ENCODE measurements at places on chromosomes 4 and X. TPM values are rescaled to one million over a fixed set of nuclear protein-coding genes. Genes with fewer than 3 reads are reported as not detected.

Gene MAGEA4
- total RNA-seq: not detected

DNA sequence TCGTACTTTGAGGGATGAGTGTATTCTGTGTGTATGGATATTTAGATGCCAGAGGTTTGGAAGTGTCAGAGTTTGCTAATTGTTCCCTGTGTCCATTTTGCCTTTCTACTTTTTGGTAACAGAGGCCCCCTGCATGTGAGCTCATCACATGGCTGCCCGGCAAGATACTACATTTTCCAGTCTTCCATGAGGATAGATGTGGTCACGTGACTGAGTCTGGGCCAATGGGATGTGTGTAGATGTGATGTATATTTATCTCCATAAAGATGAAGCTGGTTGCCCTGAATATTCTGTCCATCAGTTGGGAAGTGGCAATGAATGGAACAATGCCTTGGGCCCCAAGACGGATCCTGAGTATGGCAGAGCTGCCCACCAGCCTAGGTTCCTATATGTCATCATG, 29.0 kb upstream of the SMS start:
- ATAC-seq: no peak

DNA sequence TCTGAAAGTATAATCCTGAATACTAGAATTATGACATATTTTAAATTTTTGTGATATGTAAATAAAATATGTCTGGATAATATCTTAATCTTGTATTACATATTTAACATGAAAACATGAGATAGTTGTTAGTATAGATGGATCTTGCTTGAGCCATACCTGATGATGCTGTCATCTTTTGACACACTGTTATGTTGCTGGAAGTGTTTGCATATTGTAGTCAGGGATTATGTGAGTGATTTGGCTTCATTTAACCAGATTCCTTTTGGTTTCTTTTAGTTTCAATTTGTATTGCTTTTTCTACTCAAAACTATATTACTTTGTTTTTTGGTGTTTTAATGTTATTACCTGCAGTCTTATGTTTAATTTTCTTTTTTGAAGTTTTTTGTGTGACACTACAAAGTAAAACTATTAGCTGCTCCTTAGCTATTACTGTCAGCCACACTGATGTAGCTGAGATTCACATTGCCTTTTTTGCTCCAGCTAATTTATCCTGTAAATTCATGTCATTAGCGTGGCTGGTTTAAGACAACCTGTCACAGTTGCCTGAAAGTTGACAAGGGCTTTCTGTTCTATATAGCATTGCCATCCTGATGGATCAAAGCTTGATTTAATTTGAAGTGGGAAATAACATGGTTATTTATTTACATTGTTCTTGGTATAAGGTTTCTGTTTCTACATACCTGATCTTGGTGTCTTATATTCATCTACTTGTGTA, 33.7 kb downstream of the METAP1 start:
- ATAC-seq: peak; percentile 67

Gene GPR173
- total RNA-seq: not detected

Gene HHIP
- total RNA-seq: not detected

- no peak for ATAC-seq
These were observed 341.7 kb downstream of the PPP3CA start for GRCh38 chr4:101005659-101006058.

Gene FGB
- not detected for total RNA-seq

Gene SPANXB1
- total RNA-seq: not detected

Gene MAGEB2
- not detected for total RNA-seq

- ATAC-seq: no peak
These were observed 307.0 kb upstream of the SPOCK3 start for GRCh38 chr4:167541286-167541685.

Gene LINC00632
- 4.7 TPM for total RNA-seq

- no peak for ATAC-seq
These were observed 42.4 kb downstream of the PTTG2 start for GRCh38 chr4:38002451-38003071.

GRCh38 chr4:33262824-33263223, 2542.7 kb downstream of the PCDH7 start:
- ATAC-seq: no peak

Gene CXorf65
- 36.4 TPM for total RNA-seq

DNA sequence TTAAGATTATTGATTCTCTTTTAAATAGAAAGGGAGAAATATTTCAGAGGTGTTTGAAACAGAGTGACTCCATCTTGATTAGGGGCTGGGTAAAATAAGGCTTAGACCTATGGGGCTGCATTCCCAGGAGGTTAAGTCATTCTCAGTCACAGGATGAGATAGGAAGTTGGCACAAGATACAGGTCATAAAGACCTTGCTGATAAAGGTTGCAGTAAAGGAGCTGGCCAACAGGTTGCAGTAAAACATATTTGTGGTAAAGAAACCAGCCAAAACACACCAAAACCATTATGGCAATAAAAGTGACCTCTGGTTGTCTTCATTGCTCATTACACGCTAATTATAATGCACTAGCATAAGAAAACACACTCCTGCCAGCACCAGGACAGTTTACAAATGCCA, 165.0 kb downstream of the SPIN4 start:
- ATAC-seq: no peak

- no peak for ATAC-seq
These were observed 340.8 kb downstream of the PAPSS1 start for GRCh38 chr4:107379054-107379869.

GRCh38 chrX:46722742-46723568, 36.0 kb downstream of the SLC9A7 start:
- peak; percentile 63 for ATAC-seq

- ATAC-seq: no peak
These were observed 32.4 kb upstream of the HS6ST2 start for GRCh38 chrX:132990835-132991234.

Gene GAGE12F
- total RNA-seq: not detected

GRCh38 chr4:154743683-154744340, at the start of gene LRAT:
Gene LRAT, plus strand, starts transcription at chr4:154744000. Its CDS starts 327 bp downstream, at chr4:154744327.
- ATAC-seq: peak; percentile 90

Gene ZCCHC18
- total RNA-seq: 2.0 TPM

Gene PPEF2
- 0.24 TPM for total RNA-seq

- ATAC-seq: no peak
These were observed 56.2 kb downstream of the CD99L2 start for GRCh38 chrX:150842198-150842685.

DNA sequence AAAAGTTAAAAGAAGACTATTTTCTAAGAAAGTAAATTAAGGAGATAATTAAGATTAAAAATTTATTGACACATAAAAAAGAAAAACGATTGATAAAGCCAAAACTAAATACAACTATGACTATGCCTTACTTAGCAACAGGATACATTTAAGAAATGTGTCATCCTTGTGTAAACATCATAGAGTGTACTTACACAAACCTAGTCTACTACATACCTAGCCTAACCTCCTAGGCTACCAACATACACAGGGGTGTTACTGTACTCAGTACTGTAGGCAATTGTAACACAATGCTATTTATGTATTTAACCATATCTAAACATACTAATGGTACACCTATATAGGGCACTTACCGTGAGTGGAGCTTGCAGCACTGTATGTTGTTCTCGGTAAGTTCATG, 108.3 kb downstream of the ANXA10 start:
- ATAC-seq: peak; percentile 26

DNA sequence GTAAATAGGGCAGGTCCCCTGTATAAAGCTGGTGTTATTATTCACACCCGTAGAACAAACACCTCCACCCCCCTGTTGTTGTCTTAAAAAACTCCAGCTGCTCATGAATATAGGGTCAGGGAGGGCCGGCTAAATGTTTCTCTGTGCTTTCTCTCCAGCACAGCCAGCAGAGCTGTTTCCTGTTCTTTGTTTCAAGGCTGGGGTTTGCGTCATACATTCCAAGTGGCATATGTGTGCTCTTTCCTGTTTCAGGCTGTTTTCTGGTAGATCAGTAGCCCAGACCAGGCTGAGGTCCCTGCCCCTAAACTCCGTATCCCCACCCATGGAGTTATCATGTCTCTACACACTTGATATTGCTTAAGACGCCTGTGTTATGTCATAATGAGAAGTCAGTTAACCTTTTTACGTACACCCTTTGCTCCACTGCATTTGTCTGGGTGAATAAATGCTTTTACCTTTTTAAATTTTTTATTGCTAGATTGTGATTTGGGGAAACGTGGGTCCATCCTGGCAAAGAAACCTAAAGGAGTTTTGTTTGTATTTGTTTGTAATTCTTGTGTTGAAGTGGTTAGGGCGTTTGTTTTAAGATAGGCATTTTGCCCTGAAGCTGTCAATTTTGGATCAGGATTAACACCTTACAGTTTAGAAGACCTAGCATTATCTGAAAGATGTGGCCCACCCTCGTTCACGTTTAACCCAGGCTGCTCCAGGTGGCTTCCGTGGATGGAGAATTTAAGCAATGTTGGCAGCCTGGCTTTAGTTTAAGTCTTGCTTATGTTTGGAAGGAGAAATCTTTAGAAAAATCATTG, 3.3 kb downstream of the KLF3 start:
- peak; percentile 59 for ATAC-seq

Gene F8
- 5.6 TPM for total RNA-seq

Gene BTK
- 0.48 TPM for total RNA-seq

Gene JCHAIN
- not detected for total RNA-seq

Gene TEX13A
- total RNA-seq: not detected

DNA sequence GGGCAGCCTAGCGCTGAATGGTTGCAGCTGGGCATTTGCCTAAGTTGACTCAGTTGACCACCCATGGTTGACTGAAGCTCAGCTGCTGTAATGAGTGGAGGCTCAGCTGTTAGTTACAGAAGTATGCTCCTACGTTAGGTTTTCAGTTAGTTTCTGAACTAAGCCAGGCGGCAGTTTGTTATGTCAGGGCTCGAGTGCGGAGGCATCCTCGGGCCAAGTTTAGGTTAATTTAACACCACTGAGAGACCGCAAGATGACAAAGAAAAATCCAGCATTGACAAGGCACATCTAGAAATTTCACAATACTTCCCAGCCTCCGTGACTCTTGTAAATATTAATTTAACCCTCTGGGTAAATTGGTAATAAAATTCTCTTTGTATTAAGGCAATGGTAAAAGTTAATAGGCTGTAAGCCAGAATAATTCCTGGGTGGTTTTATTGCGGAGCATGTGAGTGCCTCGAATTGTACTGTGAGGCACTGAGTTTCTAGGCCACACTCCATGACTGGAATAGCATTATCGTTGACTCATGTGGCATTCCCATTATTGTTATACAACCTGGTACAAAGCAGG, 33.1 kb upstream of the CDKN2AIP start:
- no peak for ATAC-seq

GRCh38 chr4:77076889-77077635, 1.3 kb upstream of the CCNI start:
- no peak for ATAC-seq

Gene TLR2
- total RNA-seq: 2.0 TPM

DNA sequence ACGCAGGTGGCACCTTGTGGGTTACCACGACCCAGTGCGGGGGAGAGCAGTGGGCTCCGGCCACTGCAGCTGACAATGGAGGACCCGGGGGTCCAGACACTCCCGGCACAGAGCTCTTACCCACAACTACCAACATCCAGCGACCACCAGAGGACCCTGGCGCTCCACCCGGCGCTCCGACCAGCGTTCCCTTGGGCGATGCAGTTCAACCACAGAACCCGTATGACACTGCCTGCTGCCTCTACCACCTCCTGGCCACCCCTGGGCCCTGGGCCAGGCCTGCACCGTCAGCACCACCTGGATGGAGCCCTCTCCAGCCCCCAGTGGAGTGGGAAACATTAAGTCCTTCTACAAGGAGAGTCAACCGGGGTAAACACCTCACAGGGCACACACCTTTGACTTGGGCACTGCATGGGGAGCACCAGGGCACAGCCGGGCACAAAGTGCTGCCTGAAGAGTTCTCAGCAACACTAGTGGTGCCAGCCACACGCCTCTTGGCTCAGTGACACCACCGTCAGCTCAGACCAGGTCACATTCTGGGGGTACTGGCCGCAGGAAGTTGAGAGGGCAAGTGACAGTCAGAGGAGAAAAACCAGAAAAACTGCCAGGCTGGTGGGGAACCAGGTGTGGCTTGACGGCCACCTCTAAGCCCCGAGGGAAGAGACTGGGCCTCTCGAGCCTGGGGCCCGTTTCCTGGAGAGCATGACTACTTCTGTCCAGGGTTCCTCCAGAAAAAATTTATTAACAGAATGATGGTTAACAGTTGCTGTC, 2.6 kb downstream of the CTBP1 start:
- ATAC-seq: no peak

DNA sequence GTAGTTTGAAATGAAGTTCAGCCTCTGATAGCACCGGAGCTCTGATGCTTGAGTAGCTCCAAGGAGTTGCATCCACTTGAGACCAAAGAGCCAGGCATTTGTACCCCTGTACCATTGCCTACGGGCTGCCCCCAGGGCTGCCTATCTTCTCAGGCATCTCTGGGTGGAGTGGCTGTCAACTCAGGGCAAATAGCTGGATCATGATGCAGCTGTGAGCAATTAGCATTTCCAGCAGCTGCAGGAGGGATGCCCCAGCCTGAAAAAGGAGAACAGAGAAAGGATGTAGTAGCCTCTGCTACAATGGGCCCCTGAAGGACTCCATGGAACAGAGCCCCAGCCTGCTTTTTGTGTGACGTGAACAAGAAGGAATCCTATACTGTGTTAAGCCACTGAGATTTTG, 492.6 kb downstream of the BCOR start:
- ATAC-seq: no peak

GRCh38 chrX:95950679-95951078, 734.0 kb upstream of the DIAPH2 start:
- no peak for ATAC-seq

Gene RBM41
- 11.9 TPM for total RNA-seq

GRCh38 chrX:123740536-123740935, 7.7 kb upstream of the THOC2 start:
- ATAC-seq: no peak

Gene TMPRSS11B
- not detected for total RNA-seq

Gene NDST3
- total RNA-seq: not detected

DNA sequence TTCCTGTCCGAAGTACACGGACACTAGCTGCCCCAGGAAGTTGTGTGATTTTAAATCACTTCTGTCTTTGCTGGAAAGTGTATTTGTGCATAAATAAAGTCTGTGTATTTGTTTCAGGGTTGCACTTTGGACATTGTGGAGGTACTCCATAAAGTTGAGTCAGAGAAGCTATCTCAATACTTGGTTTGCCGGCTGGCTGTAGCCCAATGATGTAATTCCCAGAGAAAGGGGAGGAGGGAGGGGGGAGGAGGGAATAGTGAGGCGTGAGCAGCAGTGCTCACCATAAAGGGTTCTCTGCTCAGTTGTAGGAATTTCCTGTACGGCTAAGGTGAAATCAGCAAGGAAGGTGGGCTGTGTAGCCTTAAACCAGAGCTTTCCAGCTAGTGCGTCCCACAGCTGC, 7.5 kb downstream of the APEX2 start:
- ATAC-seq: no peak

Data from activated T-helper 17 cell treated with anti-CD3 and anti-CD28 coated beads, Interleukin-2, amount 50 U/mL, for 72 hours (primary cell).